Activated CD8-positive, alpha-beta T cell treated with anti-CD3 and anti-CD28 coated beads for 36 hours (primary cell): ENCODE measurements at places on chromosomes 16 and 17. TPM values are rescaled to one million over a fixed set of nuclear protein-coding genes. Genes with fewer than 3 reads are reported as not detected.

DNA sequence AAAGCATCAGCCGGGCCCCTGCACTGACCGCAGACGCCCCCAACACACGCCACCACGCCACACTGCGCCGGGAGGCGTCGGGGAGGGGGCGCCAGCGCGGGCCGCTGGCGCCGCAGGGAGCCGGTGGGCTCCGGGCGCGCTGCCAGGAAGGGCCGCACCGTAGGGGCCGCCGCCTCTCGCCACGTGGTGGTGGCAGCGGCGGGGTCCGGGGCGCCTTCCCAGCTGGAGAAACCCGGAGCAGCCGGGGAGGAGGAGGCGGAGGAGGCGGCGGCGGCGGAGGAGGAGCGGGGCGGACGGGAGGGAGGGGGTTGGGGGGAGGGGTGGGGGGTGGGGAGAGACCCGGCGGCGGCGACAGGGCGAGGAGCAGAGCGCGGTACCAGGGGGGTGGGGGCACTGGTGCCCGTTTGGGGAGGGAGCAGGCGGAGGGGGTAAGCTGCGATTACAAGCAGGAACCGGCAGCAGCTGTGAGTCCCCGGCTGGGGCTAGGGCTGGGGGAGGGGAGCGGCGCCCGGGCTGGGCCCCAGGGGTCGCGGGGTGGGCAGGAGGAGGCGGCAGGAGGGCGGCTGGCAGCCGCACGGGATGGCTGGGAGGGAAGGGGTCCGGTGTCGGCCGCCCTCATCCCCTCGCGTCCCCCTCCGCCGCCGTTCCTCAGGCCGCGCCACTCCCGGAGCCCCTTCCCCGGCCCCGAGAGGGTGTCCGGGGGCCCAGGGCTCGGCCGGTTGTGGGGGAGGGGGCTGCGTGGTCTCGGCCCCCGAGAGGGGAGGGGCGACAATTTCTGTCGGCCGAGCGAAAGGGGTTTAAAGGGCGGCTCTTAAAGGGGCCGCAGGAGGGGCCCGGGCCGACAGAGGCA is at the start of gene TBKBP1:
Gene TBKBP1, plus strand, starts transcription at position 431 of the 850 bp plus-strand sequence. CDS start 1,952 bp downstream, outside the sequence.
- DNase-seq: peak; percentile 66

DNA sequence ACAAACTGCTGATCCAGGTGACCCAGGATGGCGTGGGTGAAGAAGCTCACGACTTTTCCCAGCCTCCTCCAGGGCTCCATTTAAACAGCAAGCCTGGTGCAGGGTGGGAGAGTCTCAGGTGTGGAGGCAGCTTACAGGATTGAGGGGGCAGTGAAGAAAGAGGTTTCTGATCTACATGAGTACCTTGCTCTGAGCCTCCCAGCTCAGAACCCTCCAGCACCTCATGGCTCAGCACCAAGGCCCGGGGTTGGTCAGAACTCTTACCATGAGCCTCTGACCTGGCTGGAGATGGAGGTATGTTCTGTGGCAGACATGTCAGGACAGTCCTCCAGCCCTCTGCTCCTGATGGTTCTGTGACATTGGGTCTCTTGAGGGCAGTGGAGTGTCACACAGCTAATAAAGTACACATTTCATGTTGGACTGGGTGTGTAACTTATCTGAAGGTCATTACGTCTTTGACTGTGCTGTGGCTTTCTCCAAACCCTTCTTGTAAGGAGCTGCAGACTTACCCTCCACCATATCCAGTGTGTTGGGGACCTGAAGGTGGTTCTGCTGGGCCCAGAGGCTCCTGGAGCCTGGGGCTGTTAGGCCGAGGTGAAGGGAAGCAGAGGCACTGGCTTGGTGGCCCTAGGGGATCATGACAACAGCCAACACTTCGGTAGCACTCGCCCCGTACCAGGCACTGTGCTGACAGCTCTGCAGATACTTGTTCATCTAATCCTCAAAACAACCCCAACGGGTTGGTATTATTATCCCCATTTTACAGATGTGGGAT is 3.8 kb upstream of the DCAF7 start:
- no peak for DNase-seq

- DNase-seq: no peak
These were observed 11.8 kb downstream of the KLHL10 start for GRCh38 chr17:41849251-41849990.

DNA sequence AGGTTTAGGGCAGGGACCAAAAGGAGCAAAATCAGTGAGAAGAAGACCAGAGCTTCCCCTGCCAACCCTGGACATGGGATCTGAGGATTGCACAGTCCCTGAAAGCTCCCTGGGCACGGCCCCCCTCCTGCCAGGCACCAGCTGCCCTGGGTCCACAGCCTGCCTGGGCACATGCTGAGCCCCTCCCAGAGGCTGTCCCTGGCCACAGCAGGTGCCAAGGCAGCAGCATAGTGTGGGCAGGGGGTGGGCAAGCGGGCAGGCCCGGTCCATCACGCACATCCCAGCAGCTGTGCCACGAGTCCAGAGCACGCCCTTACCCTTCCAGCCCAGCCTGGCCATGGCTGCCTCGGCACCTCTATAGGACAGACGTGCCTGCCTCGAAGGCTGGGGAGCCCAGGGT is 12.7 kb downstream of the SCN4A start:
- no peak for DNase-seq

DNA sequence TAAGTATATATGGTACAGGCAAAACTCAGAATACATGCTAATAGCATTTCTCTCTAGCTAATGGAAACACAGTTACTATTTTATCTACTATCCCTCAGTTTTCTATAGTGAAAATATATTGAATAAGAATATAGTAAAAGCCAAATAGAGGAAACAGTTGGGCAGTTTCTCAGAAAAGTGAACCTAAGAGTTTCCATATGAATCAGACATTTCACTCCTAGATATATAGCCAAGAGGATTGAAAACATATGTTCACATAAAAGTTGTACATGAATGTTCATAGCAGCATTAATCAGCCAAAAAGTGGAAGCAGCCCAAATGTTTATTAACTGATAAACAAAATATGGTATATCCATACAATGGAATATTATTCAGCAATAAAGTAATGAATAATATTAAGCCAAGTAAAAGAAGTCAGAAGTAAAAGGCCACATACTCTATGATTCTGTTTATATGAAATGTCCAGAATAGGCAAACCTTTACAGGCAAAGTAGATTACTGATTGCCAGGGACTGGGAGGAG is 134.6 kb downstream of the CYB561 start:
- no peak for DNase-seq

DNA sequence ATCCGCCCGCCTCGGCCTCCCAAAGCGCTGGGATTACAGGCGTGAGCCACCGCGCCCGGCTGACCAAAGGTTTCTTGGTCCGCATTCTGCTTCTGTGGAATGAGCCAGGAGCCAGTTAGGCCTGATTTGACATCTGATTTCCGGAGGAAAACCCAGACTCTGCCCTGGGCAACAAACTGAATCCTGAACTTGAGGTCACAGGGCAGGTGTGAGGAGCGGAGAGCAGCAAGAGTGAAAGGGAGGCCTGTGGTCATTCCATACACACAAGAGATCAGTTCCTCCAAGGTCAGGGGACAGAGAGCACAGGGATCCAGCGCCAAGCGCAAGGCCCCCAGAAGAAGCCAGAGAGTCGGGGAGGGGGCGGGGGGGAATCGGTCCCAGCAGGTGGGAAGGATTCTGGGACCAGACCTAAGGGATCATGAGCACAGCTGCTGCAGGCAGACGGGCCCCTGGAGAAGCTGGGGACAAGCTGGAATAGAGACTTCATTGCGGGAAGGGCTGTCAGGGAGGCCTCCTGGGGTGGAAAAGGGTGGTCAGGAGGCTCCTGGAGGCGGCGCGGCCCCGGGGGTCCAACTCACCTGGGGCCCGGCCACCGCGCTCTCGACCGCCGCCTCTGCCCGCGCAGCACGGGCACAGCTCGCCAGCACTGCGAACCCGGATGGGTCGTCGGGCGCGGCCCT is 436 bp downstream of the SHPK start:
- DNase-seq: no peak

DNA sequence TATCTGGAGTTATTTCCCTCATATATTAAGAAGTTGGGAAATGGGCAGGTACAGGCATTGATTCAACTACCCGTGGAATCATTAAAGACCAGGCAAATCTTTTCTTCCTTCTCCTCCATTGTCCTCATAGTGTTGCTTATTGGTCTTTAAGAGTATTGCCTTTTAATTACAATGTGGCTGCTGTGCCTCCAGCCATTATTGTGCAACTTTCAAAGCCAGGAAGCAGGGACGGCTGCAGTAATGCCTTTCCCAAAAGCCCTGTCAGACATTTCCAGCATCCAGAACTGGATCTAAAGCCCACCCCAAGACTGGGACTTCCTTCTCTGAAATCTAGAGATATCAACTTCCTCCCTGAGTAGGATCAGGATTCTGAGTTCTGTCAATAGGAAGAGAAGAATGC is 42.3 kb upstream of the MED9 start:
- DNase-seq: no peak

KRTAP4-5 gene
- total RNA-seq: not detected

TCAP gene
- 1.3 TPM for total RNA-seq

SMIM5 gene
- 0.25 TPM for total RNA-seq

ZNF423 gene
- total RNA-seq: not detected
